ENCODE measurements at places on chromosomes 16 and 17. TPM values are rescaled to one million over a fixed set of nuclear protein-coding genes. Genes with fewer than 3 reads are reported as not detected.
A peak's percentile ranks its signal among the peaks of the same experiment; 100 is the strongest.

DNA sequence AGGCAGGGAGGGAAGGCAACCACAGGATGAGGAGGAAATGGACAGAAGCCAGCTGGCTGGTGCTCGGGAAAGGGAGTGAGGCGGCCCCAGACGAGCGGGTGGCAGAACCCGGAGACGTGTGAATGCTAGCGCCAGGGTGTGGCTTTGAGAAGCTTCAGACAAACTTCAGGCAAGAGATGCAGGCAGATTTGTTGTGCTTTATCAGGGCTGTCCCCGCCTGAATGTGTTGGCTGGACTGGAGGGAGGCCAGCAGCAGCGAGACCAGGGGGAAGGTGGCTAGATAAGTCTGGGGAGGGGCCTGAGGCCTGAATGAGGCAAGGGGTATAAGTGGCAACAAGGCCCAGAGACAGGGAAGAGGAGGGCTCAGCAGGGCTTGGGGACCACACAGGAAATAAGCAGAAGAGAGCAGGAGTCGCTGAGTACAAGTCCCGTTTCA lies 22.0 kb downstream of the CAMKK1 start:
- no peaks in the 10 kb centered on the region for H3K27me3 ChIP-seq
- H3K27ac ChIP-seq: no peak overlapping the region
- no peaks in the 10 kb centered on the region for H3K36me3 ChIP-seq
- H3K4me3 ChIP-seq: no peak overlapping the region
- no peak for DNase-seq
- H3K4me1 ChIP-seq: no peaks in the 10 kb centered on the region

DNA sequence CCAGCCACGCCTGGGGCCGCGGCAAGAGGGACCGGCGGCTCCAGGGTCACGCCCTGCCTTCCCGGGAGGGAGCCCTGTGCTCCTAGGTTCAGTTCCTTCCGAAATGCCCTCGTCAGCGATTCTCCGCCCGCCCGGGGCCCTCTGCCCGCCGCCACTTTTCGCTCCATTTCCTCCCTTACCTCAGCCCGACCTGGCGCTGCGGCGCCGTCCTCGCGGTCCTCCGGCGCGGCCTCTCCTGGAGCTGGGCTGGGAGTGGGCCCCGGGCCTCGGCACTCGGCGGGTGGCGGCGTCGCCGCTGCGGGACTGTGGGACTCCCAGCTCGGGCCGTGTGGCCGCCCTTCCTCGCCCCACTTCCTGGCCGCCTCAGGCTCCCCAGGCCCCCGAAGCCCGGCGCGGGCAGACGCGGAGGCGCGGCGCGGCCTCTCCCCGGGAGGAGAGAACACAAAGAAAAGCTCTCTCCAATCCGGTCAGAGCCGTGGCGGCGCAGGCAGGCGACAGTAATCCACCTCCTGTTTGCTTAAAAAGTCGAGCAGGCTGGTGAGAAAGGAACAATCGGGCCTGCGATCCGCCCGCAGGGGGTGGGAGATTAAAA lies 1.6 kb downstream of the BAHCC1 start:
- H3K27me3 ChIP-seq: no peaks in the 10 kb centered on the region
- peaks cover 19% of the 10 kb centered on the region for H3K4me1 ChIP-seq
- DNase-seq: no peak
- no peaks in the 10 kb centered on the region for H3K36me3 ChIP-seq
- H3K27ac ChIP-seq: peak overlapping the region; percentile 87
- peak overlapping the region; percentile 75 for H3K4me3 ChIP-seq

DNA sequence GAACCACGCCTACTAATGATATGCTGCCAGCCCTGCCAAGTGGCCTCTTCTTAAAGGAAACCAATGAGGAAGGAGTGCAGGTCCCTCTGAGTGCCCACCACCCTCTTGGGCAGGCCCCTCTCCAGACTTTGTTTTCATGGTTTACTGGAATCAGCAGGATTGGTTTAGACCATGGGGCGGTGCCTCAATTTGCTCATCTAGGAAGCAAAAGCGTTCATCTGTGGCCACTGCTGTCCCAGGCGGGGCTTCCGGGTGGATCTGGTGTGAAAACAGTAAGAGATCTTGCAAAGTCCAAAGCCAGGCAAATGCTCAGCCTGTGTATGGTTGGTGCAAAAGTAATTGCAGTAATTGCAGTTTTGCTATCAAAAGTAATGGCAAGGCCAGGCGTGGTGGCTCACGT lies 71.3 kb downstream of the AMFR start:
- no peaks in the 10 kb centered on the region for H3K27me3 ChIP-seq
- H3K27ac ChIP-seq: no peak overlapping the region
- no peaks in the 10 kb centered on the region for H3K4me1 ChIP-seq
- H3K36me3 ChIP-seq: no peaks in the 10 kb centered on the region

DNA sequence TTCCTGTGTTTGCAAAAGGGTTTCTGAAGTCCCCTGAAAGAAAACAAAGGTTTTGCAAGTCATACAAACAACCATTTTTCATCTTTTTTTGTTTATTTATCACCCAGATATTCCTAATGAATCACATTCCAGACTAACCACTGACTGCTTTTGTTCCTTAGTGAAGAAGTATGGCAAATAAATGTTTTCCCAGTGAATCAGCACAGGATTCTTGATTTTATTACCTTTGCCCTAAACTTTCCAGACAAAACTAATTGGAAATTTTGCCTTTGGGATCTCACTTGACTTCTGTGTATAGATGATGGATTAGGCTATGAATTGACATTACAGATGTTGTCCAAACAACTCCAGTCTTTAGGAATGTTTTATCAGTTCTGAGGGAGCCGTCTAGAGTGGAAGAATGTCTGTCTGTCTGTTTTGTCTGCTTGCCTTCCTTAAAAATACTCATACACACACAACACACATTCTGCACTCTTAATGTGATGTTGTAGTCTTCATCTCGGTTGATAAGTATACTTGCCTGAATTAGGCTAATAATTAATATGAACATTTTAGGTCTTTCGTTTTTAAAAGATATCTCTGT lies 48.9 kb downstream of the VMP1 start:
- DNase-seq: no peak
- H3K27me3 ChIP-seq: no peaks in the 10 kb centered on the region
- no peak overlapping the region for H3K4me3 ChIP-seq
- H3K27ac ChIP-seq: no peak overlapping the region
- H3K36me3 ChIP-seq: no peaks in the 10 kb centered on the region
- peaks cover 5% of the 10 kb centered on the region for H3K4me1 ChIP-seq

DNA sequence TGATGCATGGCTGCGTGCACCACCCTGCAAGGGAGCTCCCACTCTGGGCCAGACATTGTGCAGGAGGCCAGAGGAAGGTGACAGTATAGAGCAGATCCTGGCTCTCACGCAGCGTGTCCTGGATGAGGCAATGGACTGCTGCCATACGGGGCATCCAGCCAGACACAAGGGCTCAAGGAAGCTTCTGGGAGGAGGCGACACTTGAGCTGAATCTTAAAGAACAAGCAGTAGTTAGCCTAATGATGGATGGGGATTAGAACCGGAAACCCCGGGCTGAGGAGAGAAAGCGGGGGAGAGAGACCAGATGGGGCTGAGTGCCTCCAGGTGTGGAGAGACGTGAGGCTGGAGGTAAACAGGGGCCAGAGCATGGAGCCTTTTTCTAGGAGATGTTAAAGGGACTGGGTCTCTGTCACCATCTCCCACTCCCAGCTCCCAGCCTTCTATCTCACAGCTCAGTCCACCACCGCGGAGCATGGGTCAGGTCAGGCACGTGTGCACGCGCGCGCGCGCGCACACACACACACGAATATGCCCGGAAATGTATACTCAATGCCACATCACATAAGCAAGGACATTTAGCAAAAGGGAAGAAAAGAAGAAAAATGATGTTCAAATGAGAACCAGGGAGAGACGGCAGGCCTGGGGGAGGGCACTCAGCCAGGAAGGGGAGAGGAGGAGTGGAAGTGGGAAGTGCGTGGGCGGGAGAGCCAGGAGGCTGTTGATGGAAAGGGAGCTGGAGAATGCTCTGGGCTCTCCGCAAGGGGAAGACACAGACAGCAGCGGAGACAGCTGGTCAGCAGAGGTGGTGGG lies 46.3 kb downstream of the CCDC42 start:
- no peak overlapping the region for H3K4me3 ChIP-seq
- no peaks in the 10 kb centered on the region for H3K36me3 ChIP-seq
- DNase-seq: peak; percentile 89
- H3K27me3 ChIP-seq: no peaks in the 10 kb centered on the region

DNA sequence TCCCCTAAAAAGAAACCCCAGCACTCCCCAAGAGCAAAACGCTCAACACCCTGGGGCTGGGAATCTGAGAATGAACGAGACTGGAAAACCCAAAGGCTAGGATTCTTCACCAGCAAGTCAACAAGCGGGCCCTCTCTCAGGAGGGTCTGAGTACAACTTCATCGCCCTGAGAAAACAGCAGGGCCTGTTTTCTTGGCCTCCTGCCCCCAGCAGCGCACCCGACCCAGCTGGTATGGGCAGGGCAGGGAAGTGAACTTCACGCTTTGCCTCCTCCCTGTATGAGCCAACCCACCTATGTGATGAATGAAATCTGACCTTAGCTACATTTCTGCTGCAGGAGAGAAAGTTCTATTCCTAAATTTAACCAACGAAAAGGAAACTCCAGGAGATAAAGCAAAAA lies 11.1 kb downstream of the NUDT16L1 start:
- no peak overlapping the region for H3K27ac ChIP-seq
- H3K4me3 ChIP-seq: no peak overlapping the region
- no peaks in the 10 kb centered on the region for H3K4me1 ChIP-seq

- H3K36me3 ChIP-seq: no peaks in the 10 kb centered on the region
- H3K27ac ChIP-seq: no peak overlapping the region
- no peaks in the 10 kb centered on the region for H3K4me1 ChIP-seq
- no peaks in the 10 kb centered on the region for H3K27me3 ChIP-seq
These were observed 64.9 kb downstream of the ARHGAP17 start for GRCh38 chr16:24950275-24950674.

GRCh38 chr16:75216127-75216526 lies 2.7 kb upstream of the CTRB1 start:
- H3K27me3 ChIP-seq: no peaks in the 10 kb centered on the region
- no peaks in the 10 kb centered on the region for H3K36me3 ChIP-seq
- H3K4me1 ChIP-seq: no peaks in the 10 kb centered on the region
- no peak overlapping the region for H3K27ac ChIP-seq
- H3K4me3 ChIP-seq: no peak overlapping the region

DNA sequence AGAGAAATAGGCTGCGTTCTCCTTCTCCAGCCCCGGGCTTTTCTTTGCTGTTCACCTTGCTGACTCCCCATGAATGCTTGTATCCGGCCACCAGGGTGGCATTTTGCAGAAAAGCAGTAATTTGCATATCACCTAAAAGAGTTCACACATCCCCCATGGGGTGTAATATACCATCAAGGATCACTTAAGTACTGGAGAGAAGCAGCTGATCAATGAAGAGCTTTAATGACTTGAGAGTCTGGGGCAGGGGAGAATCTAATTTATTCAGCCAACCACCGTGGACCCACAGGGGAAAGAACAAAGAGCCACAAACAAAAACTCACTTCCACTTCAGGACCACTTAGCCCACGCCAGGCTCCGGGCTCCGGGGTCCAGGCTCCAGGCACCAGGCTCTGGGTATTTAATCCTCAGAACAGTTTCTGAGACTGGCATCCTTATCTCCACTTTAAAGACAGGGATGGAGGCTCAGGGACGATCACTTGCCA lies 33.9 kb upstream of the SEC14L1 start:
- no peak overlapping the region for H3K27ac ChIP-seq
- H3K4me1 ChIP-seq: peaks cover 7% of the 10 kb centered on the region
- H3K36me3 ChIP-seq: no peaks in the 10 kb centered on the region
- no peak overlapping the region for H3K4me3 ChIP-seq
- DNase-seq: no peak

The SOX8 gene
- polyA plus RNA-seq: 0.52 TPM

The SLC13A2 gene
- polyA plus RNA-seq: not detected

The MT1G gene
- polyA plus RNA-seq: 1.00 TPM

The TBC1D3B gene
- polyA plus RNA-seq: not detected

The SCGB1C2 gene
- polyA plus RNA-seq: not detected
